ENCODE measurements at places on chromosomes 3 and 15.

DNA sequence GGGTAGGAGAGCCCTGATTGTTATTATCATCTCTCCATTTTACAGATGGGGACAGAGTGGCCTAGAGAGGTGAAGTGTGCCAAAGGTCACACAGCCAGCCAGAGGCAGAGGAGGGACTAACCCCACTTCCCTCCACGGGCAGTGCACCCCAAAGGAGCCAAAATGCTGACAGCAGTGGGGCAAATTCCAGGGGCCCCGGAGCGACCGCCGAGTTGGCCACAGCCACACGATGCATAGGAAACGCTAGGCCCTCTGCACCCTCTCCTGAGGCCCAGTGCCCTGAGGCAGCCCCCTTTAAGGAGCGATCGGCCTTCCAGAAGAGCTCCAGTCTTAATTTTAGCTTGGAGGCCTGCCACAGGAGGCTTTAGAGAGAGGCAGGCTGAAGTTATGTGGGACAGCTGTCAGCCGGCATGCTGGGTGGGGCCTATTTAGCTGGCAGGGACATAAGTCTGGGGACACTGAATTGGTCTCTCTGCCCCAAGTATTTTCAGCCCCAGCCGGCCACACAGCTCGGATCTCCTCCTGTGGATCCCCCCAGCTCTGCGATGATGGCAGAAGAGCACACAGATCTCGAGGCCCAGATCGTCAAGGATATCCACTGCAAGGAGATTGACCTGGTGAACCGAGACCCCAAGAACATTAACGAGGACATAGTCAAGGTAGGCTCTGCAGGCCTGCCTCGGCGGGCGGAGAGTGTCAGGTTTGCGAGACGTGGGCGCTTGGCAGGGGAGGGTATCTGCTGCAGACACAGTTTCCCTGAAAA is at the start of gene CAV3:
CAV3 (plus strand) TSS at position 471 of the 763 bp plus-strand sequence; CDS start at position 546, 75 bp downstream.
- no peak for DNase-seq

- DNase-seq = no peak
Measured at GRCh38 chr15:63858881-63859280, 25.1 kb upstream of the HERC1 start.

- DNase-seq = no peak
Measured at GRCh38 chr15:101062471-101063171, 143.5 kb downstream of the LRRK1 start.

DNA sequence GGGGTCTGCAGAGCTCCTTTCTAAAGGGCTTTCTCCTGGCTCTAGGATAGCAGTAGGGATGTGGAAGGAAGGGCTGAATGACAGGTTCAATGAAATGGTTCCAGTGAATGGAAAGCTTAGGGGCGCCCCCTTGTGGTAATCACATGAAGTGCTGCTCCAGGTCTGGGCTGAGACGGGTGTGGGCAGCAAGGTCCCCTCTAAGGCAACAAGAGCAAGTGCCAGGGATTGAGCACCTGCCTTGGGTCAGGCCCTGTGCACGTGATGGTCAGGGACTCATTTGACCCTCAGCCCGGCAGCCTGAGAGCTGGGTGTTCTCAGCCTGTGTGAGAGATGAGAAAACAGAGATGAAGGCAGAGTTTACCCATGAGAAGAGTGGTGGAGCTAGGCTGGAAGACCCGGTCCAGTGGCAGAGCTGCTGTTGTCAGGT is 12.1 kb upstream of the CX3CR1 start:
- peak; percentile 30 for DNase-seq

GRCh38 chr3:188526057-188526456 is 372.1 kb downstream of the LPP start:
- no peak for DNase-seq

DNA sequence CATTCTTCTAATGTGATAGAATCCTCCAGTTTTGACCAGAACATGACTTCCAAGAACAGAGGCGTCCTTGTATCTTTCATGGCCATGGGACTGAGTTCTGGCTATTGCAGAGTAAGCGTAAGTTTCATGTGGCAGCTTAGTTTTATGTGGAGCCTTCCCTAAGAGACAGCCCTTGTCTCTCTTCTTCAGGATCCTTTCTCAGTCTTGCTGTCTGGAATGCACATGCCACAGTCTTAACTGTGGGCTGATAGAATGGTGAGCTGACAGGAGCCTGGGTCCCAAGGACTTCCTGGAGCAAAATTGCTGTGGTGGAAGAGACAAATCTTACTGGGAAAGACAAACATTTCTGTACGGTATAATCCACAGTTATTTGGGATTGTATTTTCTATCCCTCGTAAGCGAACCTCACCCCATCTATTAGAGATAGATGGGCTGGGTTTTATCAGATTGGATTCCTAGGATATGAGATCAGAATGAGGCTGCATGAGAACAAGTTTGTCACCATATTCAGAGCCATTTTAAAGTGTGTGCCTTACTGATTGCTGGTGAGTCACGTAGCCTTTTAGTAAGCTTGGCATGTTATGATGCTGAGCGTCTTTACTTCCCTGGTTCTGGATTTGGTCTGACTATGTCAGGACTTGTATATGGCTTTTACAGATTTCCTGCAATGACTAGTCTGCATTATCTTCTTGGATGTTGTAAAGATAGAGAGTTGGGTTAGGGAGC is 32.8 kb downstream of the CDIN1 start:
- DNase-seq = no peak

Measured in GOT3 (cell line).